SW 1271 (cell line): ENCODE measurements at places on chromosomes 2 and 18.

DNA sequence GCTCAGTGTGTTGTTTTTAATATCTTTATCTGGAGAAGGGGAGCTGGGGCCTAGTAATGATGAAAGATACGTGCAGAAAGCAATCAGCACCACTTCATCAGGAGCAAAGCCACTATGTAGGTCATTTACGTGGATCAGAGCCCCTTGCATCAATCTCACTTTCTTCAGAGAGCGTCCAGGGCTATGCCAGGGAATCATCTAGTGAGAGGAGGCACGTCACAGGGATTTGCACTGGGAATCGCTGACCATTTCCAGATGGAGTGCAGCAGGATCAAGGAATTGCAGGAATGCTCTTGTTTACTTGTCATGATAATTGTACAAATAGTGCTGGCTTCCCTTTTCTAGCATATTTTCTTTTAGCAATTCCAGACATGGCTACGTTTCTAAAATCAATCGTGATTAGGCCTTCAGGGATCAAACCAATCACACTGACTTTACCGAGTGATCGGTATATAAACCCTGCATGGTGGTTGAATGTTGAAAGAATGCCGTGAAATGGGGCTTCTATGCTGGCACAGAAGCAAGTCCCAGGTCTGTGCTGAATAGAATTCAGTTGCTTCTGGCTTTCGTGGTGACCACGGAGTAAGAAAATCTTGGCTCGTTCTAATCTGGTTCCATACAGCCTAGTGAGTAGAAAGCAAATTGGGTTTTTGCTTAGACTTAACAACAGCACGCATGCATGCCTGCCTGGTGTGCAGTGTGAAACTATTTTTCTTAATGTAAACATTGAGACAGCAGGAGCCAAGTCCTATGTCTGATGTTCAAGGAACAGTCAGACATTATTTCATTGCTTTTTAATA lies 122.8 kb downstream of the TMEM200C start:
- no peak for DNase-seq

- DNase-seq, result no peak
Observed at GRCh38 chr18:1017227-1018058, 112.8 kb downstream of the ADCYAP1 start.

DNA sequence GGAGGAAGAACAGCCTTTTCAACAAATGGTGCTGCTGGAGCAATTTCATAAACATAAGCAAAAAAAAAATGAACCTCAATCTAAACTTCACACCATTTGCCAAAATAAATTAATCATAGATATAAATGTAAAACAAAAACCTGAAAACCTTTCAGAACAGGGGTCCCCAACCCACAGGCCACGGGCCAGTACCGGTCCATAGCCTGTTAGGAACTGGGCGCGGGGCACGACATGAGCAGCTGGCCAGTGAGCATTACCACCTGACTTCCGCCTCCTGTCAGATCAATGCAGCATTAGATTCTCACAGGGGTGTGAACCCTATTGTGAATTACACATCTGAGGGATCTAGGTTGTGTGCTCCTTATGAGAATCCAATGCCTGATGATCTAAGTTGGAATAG lies 176.0 kb downstream of the EXOC6B start:
- DNase-seq, result no peak

DNA sequence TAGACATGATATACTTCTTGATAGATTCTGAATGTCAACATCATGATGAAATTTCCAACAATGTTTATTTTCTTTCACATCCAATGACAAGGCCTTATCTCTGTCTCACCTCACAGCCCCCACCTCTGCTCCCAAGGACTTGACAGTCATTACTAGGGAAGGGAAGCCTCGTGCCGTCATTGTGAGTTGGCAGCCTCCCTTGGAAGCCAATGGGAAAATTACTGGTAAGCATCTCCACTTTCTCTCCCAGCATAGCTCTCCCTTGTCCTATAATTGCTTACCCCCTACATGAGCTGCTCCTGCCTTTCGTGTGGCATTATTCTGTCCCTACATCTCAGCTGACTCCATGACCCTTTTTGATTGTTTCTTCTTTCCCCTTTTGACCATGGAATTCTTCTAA lies 821.8 kb downstream of the MBD2 start:
- no peak for DNase-seq

DNA sequence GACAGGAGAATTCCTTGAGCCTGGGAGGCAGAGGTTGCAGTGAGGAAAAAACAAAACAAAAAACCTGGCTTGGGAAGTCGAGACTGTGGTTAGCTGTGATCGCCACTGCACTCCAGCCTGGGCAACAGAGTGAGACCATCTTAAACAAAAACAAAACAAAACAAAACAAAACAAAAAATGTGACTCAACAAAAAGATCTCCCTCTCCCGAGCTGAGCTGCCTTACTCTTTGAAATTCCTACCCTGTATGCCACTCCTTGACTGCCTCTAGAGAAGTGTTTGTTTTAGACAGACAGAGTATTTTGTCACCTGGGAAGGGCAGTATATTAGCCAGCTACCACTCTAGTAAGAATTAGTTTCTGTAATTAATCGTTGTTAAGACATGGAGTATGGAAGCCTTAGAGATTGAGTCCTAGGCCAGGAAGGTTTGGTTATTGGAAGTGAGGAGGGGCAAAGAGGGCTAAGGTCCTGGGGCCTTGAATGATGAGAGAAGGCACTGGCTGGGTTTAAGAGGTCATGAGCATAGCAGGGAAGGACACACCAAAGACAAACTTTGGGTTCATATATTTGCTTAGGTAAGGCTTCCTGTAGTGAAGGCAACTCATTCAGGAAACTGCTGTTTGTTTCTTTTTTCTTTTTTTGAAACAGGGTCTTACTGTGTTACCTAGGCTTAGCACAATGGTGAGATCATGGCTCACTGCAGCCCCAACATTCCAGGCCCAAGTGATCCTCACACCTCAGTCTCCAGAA lies 56.0 kb downstream of the HAUS1 start:
- no peak for DNase-seq

DNA sequence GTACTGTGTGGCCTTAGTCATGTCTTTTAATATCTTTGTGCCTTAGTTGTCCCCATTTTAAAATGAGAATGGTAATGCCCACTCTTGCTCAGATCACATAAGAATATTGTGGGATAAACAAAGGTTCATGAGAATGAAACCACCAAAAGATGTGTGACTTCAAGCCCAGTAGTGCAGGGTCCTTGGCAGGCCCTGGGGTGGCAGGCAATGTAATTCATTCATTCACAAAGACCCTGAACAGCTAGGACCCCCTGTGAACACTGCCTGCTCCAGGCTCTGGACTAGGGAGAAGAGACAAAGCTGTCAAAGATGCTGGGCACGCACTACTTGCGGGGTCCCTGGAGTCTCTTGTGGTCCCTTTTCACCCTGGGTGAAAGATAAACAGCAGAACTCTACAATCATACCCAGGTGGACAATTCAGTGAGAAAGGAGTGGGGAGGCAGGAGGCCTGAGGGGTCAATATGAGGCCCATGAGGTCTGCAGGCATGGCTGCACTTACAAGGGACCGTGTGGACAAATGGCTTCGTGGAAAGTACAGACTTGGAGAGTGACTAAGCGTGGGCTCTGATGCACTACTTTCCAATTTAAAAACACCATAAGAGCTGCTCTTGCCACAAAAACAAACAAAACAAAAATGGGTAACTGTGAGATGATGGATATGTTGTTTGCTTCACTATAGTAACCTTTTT lies 136.1 kb downstream of the SMAD7 start:
- DNase-seq, result no peak

GRCh38 chr2:52181080-52181479 lies 1149.1 kb upstream of the NRXN1 start:
- no peak for DNase-seq

GRCh38 chr2:106105151-106105922 lies 88.8 kb downstream of the UXS1 start:
- no peak for DNase-seq

GRCh38 chr2:60728855-60729254 lies 27.2 kb upstream of the PAPOLG start:
- DNase-seq, result no peak

- no peak for DNase-seq
Observed at GRCh38 chr2:205390866-205391265, 291.4 kb upstream of the NRP2 start.

- no peak for DNase-seq
Observed at GRCh38 chr2:132824716-132825115, 154.7 kb upstream of the LYPD1 start.

GRCh38 chr2:202548240-202548639 lies 86.5 kb upstream of the FAM117B start:
- no peak for DNase-seq

- no peak for DNase-seq
Observed at GRCh38 chr2:104678181-104678580, 175.7 kb upstream of the POU3F3 start.
